ENCODE measurements at places on chromosomes 11 and 22. TPM values are rescaled to one million over a fixed set of nuclear protein-coding genes. Genes with fewer than 3 reads are reported as not detected.

DNA sequence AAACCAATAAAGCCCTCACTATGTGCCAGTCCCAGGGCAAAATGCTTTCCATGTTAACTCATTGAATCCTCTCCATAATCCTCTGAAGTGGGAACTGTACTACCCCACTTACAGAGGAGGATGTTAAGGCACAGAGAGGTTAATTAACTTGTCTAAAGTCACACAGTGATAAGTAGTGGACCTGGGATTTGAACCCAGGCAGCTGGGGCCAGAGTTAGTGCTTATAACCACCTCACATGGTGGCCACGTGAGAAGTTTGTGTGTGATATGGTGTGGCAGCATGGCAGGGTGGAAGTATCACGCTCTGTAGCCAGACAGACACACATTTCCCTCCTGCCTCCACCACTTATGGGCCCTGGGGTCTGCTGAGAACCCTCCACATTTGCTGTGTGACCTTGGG, 16.5 kb downstream of the PARVG start:
- H3K4me1 ChIP-seq: peaks cover 16% of the 10 kb centered on the region
- no peaks in the 10 kb centered on the region for H3K27me3 ChIP-seq
- no peak overlapping the region for H3K4me3 ChIP-seq
- H3K27ac ChIP-seq: no peak overlapping the region
- H3K36me3 ChIP-seq: no peaks in the 10 kb centered on the region

- no peak overlapping the region for H3K4me3 ChIP-seq
- peaks cover 11% of the 10 kb centered on the region for H3K4me1 ChIP-seq
Measured at GRCh38 chr11:66334605-66335442, 1.4 kb downstream of the RIN1 start.

DNA sequence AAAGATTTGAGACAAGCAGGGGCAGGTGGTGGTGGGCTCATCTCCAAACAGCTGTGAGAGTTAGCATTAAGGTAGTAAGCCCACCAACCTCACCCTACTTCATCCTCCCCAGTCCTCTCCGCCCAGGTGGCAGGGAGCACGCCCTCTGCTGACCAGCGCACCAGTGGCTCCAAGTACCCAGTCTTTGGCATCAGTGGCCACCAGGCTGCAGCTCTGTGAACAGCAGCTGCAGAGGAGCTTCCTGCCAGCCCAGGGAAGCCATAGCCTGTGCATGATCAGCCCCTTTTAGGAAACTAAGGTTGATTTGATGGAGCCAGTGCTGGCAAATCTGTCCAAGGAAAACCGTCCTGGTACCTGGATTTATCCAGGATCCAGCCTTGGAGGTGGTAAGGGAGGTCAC, 21.7 kb downstream of the CAVIN3 start:
- DNase-seq: peak; percentile 77
- no peaks in the 10 kb centered on the region for H3K36me3 ChIP-seq

- peaks cover 78% of the 10 kb centered on the region for H3K27me3 ChIP-seq
- DNase-seq: peak; percentile 73
- no peaks in the 10 kb centered on the region for H3K36me3 ChIP-seq
- H3K27ac ChIP-seq: no peak overlapping the region
Measured at GRCh38 chr22:19713650-19714311, 522 bp upstream of the SEPTIN5 start.

DNA sequence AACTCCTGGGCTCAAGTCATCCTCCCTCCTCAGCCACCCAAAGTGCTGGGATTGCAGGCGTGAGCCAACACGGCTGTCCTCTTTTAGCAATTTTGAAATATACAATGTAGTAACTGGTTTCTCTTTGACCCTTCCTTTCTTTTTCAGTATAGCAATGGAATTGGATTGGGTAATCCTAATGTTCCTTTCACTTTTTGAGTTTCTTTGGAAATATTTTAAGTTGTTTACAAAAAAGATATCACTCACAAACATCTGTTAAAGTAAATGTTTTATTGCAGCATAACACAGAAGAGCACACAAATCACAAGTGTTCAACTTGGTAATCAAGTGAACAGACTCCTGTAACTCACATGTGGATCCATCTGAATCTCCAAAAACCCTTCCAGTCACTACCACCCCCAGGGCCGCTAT, 44.6 kb upstream of the EP300 start:
- no peak overlapping the region for H3K27ac ChIP-seq
- no peak overlapping the region for H3K4me3 ChIP-seq
- H3K36me3 ChIP-seq: no peaks in the 10 kb centered on the region
- no peaks in the 10 kb centered on the region for H3K27me3 ChIP-seq

DNA sequence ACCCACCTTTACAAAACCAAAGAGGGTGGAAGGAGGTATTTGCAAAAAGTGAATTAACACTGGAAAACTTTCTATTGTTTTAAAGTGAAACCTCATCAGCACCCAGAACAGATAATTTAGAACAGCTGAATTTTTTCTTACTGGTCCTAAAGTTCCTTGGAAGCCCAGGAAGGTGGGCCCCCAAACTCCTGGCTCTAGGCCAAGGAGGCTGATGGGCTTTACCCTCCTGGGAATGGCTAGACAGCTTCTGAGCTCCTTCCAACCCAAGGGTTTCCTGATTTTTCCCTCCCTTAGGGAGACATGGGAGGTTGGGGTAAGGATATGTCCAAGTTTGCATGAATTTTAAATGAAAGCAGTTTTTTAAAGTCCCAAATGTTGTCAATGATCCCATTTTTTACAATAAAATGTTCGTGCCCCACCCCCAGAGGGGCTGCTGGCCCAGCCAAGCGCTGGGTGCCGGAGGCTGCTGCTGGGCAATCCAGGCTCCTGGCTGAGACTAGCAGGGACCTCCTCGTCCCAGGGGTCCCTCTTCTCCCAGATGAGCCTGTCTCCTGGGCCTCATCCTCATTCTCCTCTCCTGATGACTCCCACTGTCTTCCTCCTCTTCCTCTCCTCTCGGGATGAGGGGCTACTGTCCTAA, 28.4 kb downstream of the RELT start:
- H3K27me3 ChIP-seq: no peaks in the 10 kb centered on the region
- no peaks in the 10 kb centered on the region for H3K36me3 ChIP-seq
- no peak overlapping the region for H3K4me3 ChIP-seq
- peaks cover 15% of the 10 kb centered on the region for H3K4me1 ChIP-seq
- H3K27ac ChIP-seq: no peak overlapping the region
- DNase-seq: no peak

CRYAB gene
- not detected for total RNA-seq

DNA sequence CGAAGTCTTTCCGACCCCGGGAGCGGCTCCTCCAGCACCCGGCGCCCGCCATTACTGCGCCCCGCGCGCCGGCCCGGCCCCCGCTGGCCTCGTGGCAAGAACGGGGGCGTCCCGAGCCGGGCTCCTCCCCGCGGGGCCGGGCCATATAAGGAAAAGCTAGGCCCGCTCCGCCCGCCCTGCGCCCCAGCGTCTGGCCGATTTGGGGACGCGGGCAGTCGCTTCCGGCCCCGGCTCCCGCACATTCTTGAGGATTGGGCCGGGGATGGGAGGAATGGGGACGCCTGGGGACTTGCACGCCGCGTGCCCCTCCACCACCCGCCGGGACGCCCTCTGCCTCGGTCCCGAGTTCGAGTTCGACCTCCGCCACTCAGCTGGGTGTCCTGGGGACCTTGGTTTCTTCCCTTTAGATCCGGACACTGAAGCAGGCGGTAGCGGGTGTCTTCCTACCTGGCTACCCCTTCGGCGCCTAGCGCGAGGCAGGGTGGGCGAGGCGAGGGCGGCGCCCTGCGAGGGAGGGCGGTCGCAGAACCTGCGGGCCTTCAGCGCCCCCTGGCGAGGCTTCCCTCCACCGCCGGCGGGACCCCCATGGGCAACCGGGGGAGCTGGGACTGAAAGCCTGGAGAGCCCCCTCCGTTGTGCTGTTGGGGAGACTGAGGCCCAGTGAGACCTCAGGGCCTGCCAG, 3.8 kb downstream of the SMTN start:
- DNase-seq: peak; percentile 90
- peak overlapping the region; percentile 64 for H3K4me3 ChIP-seq
- H3K27me3 ChIP-seq: no peaks in the 10 kb centered on the region
- H3K36me3 ChIP-seq: no peaks in the 10 kb centered on the region
- H3K27ac ChIP-seq: no peak overlapping the region

All from neural progenitor cell (in vitro differentiated cells).